ENCODE measurements at places on chromosomes 11 and 22. TPM values are rescaled to one million over a fixed set of nuclear protein-coding genes. Genes with fewer than 3 reads are reported as not detected.

CD3E gene
- 999 TPM for polyA plus RNA-seq

ANO1 gene
- polyA plus RNA-seq: not detected

ZPR1 gene
- polyA plus RNA-seq: 48.1 TPM

SEC14L3 gene
- polyA plus RNA-seq: not detected

OR56A1 gene
- not detected for polyA plus RNA-seq

CNGA4 gene
- not detected for polyA plus RNA-seq

PARVA gene
- 1.5 TPM for polyA plus RNA-seq

CYB5R2 gene
- polyA plus RNA-seq: not detected

DEPDC7 gene
- 0.68 TPM for polyA plus RNA-seq

TRIM49 gene
- not detected for polyA plus RNA-seq

LDHAL6A gene
- not detected for polyA plus RNA-seq

WNT7B gene
- polyA plus RNA-seq: not detected

SNAP29 gene
- polyA plus RNA-seq: 27.8 TPM

HYLS1 gene
- polyA plus RNA-seq: 9.6 TPM

ZP1 gene
- polyA plus RNA-seq: not detected

KCNC1 gene
- polyA plus RNA-seq: not detected

SERPING1 gene
- not detected for polyA plus RNA-seq

MMP3 gene
- not detected for polyA plus RNA-seq

EXT2 gene
- polyA plus RNA-seq: 41.0 TPM

TRPC6 gene
- not detected for polyA plus RNA-seq

PANX3 gene
- not detected for polyA plus RNA-seq

MMP27 gene
- not detected for polyA plus RNA-seq

BTBD10 gene
- 13.7 TPM for polyA plus RNA-seq

MPZL2 gene
- 0.64 TPM for polyA plus RNA-seq

CCDC179 gene
- not detected for polyA plus RNA-seq

ENTHD1 gene
- polyA plus RNA-seq: 0.10 TPM

NAALADL1 gene
- polyA plus RNA-seq: 27.0 TPM

GLB1L2 gene
- 0.43 TPM for polyA plus RNA-seq

APOBEC3A gene
- not detected for polyA plus RNA-seq

CEP126 gene
- polyA plus RNA-seq: 0.13 TPM

SAA2 gene
- not detected for polyA plus RNA-seq

OR52I1 gene
- 0.23 TPM for polyA plus RNA-seq

AHNAK gene
- 186 TPM for polyA plus RNA-seq

C11orf52 gene
- polyA plus RNA-seq: not detected

HTR3A gene
- polyA plus RNA-seq: 0.23 TPM

POTEH gene
- polyA plus RNA-seq: not detected

FOLR3 gene
- polyA plus RNA-seq: not detected

HEPN1 gene
- not detected for polyA plus RNA-seq

RAB38 gene
- polyA plus RNA-seq: 1.0 TPM

C2CD2L gene
- polyA plus RNA-seq: 2.6 TPM

UCP3 gene
- 0.66 TPM for polyA plus RNA-seq
